ENCODE measurements at places on chromosomes 6 and 20. TPM values are rescaled to one million over a fixed set of nuclear protein-coding genes. Genes with fewer than 3 reads are reported as not detected.
A peak's percentile ranks its signal among the peaks of the same experiment; 100 is the strongest.

GRCh38 chr6:132028029-132028428, 76.9 kb upstream of the CCN2 start:
- no peaks in the 10 kb centered on the region for H3K36me3 ChIP-seq
- no peaks in the 10 kb centered on the region for H3K4me1 ChIP-seq
- H3K27ac ChIP-seq = no peak overlapping the region
- no peak for DNase-seq
- no peaks in the 10 kb centered on the region for H3K27me3 ChIP-seq

DNA sequence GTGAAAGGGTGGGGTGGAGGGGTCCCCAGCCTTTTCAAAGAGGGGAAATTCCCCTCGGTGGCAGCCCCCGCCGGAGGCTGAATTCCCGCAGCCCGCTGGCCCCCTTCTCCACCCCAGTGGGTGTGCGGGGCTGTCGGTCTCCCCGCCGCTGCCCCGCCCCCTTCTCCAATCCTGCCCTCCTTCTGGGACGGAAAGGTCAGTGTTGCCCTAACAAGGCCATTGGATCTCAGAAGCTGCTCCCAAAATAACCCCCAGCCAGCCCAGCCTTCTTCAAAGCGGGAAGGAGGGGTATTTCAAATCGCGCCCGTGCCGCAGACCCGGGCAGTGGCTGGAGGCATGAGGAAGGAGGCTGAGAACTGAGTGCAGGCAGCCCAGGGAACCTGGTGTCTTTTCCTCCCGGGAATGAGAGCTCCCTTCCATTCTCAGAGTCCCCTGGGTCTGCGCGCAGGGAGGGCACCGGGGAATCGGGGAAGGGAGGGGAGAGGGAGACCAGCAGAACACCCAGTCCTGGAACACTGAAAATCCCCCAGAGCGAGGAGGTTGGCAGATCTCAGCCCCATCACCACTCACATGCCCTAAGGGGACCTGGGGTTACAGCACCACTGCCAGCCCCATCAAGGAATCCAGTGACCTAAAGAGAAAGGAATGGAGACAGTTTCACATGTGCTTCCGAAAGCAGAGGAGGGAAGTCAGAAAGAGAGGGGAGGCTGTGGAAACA, at the start of gene JPH2:
Gene JPH2, minus strand, starts transcription at position 135 of the 718 bp plus-strand sequence. CDS start 483 bp downstream, outside the sequence.
- peak; percentile 76 for DNase-seq
- peak within 1 kb of the TSS; percentile 78 for H3K4me3 ChIP-seq
- H3K27ac ChIP-seq = peak within 1 kb of the TSS; percentile 80
- H3K36me3 ChIP-seq = no peaks in the 10 kb centered on the region
- peaks cover 21% of the 10 kb centered on the region for H3K27me3 ChIP-seq
- H3K4me1 ChIP-seq = no peaks in the 10 kb centered on the region

- no peak for DNase-seq
- no peaks in the 10 kb centered on the region for H3K27me3 ChIP-seq
- H3K27ac ChIP-seq = no peak overlapping the region
Measured at GRCh38 chr20:34618676-34619075, 58.2 kb downstream of the PIGU start.

- DNase-seq = no peak
- peak overlapping the region; percentile 98 for H3K27ac ChIP-seq
- H3K4me1 ChIP-seq = peaks cover 88% of the 10 kb centered on the region
- peaks cover 24% of the 10 kb centered on the region for H3K36me3 ChIP-seq
Measured at GRCh38 chr6:42049116-42049809, 1.1 kb upstream of the TAF8 start.

DNA sequence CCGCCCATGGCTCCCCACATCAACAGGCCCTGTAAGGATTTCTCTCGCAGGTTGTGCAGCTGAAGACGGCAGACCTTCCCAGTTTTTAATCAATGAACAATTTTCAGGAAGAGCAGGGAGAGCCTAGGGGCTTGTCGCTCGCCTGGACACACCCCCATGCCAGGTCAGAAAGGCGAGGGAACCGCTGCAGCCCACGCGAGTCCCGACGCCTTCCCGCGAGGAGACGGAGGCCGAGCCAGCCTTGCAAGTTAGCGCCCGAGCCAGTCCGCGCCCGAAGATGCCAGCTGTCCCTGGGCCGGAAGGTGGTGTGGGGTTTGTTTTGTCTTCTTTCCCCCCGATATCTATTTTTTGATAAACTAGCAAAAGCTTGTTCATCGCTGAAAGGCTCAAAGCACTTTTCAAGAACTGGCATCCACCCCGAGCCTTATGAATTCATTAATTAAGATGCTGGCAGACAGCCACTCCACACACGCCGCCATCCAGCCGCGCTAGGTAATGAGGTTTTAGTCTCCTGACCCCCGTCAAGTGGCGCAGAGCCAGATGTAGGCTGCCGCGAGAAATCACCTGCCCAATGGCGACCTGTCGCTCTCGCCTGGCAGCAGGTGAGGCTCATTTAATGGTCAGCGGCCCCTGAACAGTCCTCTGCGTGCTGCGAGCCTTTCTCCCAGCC, 6.6 kb downstream of the CCDC167 start:
- no peaks in the 10 kb centered on the region for H3K27me3 ChIP-seq
- no peak overlapping the region for H3K4me3 ChIP-seq
- no peak overlapping the region for H3K27ac ChIP-seq
- H3K36me3 ChIP-seq = no peaks in the 10 kb centered on the region

DNA sequence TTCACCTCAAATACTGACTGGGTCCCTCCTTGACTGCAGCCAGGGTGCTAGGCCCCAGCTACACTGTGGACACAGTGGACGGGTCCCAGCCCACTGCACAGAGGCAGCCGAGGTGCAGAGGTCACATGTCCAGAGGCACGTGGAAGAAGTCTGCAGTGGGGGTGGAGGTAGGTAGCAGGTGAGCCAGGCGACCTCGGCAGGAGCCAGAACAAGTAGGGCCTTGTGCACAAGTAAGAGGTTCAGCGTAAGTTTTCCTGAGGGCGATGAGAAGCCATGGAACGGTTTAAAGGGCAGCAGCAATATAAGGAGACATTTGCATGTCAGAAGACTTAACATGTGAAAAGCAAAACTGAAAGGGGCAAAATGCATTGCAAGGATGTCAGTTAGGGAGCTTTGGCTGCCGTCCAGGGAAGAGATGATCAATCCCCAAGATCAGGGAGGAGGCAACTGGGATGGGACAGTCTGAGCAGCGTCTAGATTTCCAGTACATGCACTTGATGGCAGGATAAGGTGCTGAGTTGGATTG, 49.7 kb upstream of the SNX9 start:
- no peak overlapping the region for H3K4me3 ChIP-seq
- H3K4me1 ChIP-seq = no peaks in the 10 kb centered on the region
- H3K27ac ChIP-seq = no peak overlapping the region
- H3K36me3 ChIP-seq = no peaks in the 10 kb centered on the region
- H3K27me3 ChIP-seq = no peaks in the 10 kb centered on the region

DNA sequence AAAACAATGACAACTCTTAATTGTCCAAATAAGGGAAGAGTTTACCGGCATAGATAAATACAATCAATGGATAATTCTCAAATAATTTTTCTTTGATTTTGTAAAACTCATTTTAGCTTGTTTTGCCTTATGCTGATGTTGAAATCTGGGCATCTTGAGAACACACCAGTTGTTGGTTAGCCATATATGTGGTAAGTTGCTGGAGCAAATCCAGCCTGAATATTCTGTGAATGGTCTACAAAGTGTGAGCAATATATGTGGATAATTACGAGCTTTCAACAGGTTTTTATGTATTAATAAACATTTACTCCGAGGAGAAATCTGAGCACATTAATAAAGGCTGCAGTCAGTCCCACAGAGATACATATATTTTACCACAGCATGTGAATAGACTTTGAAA, 423.6 kb downstream of the BCKDHB start:
- no peak overlapping the region for H3K4me3 ChIP-seq
- no peaks in the 10 kb centered on the region for H3K27me3 ChIP-seq
- no peak for DNase-seq
- H3K36me3 ChIP-seq = no peaks in the 10 kb centered on the region
- no peak overlapping the region for H3K27ac ChIP-seq
- no peaks in the 10 kb centered on the region for H3K4me1 ChIP-seq

GRCh38 chr6:166365806-166366205, 16.9 kb downstream of the MPC1 start:
- peak overlapping the region; percentile 91 for H3K27ac ChIP-seq
- H3K27me3 ChIP-seq = no peaks in the 10 kb centered on the region

DNA sequence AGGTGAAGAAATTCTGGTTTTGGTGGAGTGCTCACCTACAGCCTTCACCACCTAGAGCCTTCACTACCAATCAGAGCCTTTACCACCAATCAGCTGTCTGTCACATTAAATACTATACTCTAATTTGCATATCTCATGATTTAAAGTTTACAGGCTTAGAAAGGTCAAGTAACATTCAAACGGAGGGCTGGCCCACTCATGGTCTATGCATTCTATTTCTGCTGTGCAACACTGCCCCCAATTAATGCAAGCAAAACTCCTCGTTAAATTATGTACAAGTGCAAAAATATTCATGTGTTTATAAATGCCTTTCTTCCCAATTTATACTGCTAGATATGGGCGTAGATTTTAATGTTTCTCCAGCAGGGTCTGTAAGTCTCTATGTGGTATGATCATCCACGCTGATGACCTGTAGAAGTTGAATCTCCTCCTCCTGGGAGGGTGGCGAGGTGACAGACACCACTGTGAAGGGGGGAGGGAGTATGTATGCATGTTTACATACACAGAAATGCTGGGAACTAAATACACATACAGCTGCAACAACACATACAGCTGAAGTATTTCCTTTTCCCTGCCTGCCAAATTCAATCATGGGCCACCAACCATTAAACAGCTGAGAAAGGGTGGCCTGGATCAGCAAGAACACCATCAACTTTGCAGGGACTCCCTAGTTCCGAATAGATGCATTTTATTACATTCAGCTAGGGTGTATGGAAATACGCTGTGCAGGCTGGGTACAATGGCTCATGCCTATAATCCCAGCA, 13.1 kb downstream of the RRAGD start:
- peaks cover 9% of the 10 kb centered on the region for H3K4me1 ChIP-seq
- H3K27ac ChIP-seq = no peak overlapping the region
- H3K36me3 ChIP-seq = no peaks in the 10 kb centered on the region

- DNase-seq = no peak
- no peak overlapping the region for H3K4me3 ChIP-seq
- H3K36me3 ChIP-seq = no peaks in the 10 kb centered on the region
- no peak overlapping the region for H3K27ac ChIP-seq
Measured at GRCh38 chr6:106225581-106225980, 100.0 kb downstream of the ATG5 start.

GRCh38 chr6:98871057-98871456, 36.7 kb downstream of the POU3F2 start:
- no peak overlapping the region for H3K4me3 ChIP-seq
- H3K36me3 ChIP-seq = peaks cover 21% of the 10 kb centered on the region
- H3K27ac ChIP-seq = no peak overlapping the region
- no peak for DNase-seq
- H3K27me3 ChIP-seq = no peaks in the 10 kb centered on the region
- no peaks in the 10 kb centered on the region for H3K4me1 ChIP-seq

SASH1 gene
- total RNA-seq = 28.2 TPM

SLC22A16 gene
- total RNA-seq = not detected

RIPOR3 gene
- total RNA-seq = 4.9 TPM

TCP11 gene
- total RNA-seq = not detected

VSTM2L gene
- 34.6 TPM for total RNA-seq
